ENCODE measurements at places on chromosomes 16 and 17.

GRCh38 chr17:14840616-14841231, 424.4 kb downstream of the PMP22 start:
- peak; percentile 88 for DNase-seq

- DNase-seq, result no peak
Measured at GRCh38 chr17:45308016-45308365, 8.8 kb downstream of the MAP3K14 start.

DNA sequence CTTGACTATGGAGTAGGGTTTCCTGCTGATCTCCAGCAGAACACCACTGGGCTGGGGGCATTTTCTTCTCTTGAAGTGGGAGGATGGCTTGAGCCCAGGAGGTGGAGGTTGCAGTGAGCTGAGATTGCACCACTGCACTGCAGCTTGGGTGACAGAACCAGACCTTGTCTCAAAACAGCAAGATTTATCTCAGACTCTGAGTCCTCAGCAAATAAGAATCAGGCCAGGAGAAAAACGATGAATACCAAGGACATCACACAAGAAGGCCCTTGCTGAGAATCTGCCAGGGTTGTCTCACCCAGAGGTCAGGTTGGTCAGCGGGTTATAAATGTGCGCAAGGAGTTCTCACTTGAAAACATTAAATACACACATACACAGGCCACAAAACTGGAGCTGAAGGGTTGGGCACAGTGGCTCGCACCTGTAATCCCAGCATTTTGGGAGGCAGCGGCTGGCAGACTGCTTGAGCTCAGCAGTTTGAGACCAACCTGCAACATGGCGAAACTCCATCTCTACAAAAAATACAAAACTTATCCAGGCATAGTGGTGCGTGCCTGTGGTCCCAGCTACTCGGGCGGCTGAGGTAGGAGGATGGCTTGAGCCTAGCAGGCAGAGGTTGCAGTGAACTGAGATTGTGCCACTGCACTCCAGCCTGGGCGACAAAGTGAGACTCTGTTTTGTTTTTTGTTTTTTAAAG, 7.7 kb downstream of the MXRA7 start:
- no peak for DNase-seq

DNA sequence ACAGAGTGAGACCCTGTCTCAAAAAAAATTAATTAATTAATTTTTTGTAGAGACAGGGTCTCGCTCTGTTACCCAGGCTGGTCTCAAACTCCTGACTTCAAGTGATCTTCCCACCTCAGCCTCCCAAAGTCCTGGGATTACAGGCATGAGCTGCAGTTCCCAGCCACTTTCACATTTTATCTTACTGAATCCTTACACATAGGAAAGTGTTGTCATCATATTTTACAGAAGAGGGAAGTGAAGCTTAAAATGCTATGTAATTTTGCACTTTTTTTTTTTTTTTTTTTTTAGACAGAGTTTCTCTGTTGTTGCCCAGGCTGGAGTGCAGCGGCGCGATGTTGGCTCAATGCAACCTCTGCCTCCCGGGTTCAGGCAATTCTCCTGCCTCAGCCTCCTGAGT, 21.1 kb upstream of the ZNF629 start:
- DNase-seq, result no peak

DNA sequence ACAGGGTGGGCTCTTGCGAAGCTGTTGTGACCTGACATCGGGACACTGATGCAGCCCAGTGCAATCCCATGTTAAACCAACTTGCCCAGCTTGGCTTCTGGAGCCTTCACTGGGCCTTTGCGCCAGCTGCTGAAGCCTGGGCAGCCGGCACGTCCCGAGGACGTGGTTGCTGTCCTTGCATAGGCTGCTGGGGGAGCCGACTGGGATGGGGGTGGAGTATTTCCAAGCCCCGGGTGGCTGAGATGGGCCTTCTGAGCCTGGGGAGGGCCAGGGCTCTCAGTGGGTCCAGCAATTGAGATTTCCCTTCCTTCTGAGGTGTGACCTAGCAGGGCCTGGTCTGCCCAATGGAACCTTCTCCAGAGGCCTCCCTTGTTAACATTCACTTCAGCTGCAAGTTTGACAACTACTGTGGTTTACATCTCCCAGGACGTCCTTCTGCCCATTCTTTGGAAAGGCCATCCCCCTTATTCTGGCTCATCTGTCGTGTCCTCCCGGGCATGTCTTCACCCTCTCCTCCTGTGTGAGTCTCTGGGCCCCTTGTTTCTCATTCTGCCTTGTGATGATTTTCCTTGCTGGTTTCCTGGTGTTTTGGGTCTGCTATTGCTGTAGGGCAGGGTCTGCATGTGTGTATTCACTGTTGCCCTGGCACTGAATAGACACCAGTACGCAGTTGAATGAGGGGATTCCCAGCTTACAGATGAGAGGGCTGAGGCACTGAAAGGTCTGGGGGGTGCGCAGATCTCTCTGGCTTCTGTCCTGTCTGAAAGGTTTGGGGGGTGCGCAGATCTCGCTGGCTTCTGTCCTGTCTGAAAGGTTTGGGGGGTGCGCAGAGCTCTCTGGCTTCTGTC, 34.4 kb downstream of the HAPSTR1 start:
- DNase-seq, result no peak

DNA sequence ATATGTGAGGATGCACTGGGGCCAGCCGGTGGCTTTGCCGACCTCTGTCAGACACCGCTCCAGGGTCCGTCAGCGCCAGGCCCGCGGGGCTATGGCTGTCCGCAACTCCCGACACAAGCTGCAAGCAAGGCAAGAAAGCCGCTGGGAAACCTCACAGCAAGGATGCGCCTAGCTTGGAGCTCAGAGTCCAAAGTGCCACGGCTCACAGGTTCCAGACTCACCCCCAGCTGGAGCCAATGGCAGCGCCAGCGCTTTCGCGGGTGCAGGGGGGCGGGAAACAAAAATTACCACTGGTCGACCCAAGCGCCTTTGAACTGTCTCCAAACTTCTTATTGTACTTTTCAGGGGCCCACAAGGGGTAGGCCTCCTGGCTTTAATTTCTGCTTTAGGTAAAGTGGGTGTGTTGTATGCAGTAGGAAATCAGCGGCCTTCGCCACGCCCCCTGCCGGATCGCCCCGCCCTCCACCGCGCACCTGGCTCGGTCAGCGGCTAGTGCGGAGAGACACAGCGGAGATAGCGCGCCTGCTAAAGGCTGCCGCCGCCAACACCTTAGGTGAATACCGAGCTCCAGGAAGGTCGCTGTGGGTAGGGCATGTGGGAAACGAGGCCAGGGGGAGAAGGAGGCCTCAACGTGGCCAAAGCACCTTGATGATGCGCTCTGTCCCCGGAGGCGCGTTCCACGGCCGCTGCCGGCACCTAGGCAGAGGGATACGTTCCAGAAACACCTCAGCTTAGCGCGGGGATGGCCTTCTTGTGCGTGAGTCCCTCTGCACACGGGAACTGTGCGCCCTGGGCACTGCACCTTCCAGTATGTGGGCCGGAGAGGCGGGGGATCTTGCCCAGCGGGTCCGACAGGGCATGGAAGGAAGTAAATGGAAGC, 61.0 kb upstream of the RBL2 start:
- no peak for DNase-seq

- no peak for DNase-seq
Measured at GRCh38 chr16:26665166-26665939, 401.4 kb upstream of the C16orf82 start.

- DNase-seq, result peak; percentile 4
Measured at GRCh38 chr16:75919664-75920063, 193.4 kb upstream of the CPHXL start.

GRCh38 chr17:784143-784542, 2.0 kb downstream of the MRM3 start:
- DNase-seq, result no peak

GRCh38 chr17:27776882-27777624, 23.3 kb downstream of the NOS2 start:
- DNase-seq, result no peak

- DNase-seq, result no peak
Measured at GRCh38 chr16:88309908-88310265, 72.9 kb upstream of the ZNF469 start.

DNA sequence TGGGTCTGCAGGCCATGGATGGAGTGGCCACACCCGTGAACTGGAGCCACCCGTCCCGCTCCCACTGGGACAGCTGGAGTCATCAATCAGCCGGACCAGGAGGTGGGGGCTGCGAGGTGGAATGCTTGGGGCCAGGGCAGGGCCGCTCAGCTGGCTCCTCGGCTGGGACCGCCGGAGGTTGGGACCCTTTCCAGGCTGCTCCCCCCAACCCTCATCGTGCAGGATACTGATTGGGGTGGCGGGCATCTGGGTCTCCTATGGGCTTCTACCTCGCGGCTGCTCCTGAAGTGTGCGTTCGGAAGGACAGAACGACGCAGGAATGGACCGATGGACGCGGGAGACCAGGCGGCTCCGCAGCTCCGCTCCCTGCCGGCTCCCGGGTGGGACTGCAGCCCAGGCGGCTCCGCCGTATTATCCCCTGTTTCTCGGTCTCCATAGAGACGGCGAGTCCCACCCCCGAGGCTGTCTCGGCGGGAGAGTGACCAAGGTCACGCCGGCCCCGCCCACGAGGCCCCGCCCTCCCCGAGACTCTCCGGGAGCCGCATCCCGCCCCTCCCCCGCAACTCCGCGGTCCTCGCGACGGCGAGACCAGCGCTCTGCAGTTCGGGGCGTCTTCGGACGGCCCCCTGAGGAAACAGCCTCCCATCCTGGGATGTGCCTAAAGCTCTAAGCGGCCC, at the start of gene TPPP3:
TSS of gene TPPP3 (minus strand) at position 388 of the 677 bp plus-strand sequence. CDS start 2,387 bp downstream, outside the sequence.
- peak; percentile 43 for DNase-seq

DNA sequence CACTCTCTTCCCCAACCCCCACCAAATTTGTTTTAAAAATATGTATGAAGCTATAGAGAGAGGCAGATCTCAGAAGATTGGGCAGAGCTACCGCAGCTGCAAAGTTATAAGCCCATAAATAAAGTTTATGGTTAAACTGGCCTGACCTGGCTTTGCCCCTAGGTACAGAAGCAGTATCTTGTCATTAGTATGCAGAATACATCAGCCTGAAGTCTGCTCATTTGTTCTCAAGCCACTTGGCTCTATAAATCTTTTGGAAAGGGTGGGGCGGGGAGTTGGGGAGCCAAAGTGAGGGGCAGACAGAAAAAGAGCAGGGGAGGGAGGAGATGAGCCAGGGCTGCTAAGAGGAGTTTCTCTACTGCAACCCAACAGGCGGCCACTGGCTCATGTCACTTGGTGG, 113.2 kb downstream of the SOX9 start:
- DNase-seq, result no peak

DNA sequence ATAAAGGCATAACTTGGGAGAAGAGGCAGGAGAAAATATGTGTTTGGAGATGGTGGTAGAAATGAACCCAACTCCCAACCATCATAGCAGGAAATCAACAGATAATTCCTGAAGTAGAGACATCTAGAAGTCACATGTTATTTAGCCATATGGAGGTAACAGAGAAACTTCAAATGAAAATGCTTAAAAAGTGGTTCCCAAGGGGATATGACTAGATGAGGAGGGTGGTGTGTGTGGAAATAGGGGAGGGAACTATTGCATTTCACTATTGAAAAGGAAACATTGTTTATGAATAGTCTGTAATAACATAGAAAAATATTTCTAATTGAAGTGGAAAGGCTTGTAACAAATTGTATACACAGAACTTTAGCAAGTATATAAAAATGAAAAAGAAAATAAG, 412.0 kb downstream of the SHISA9 start:
- DNase-seq, result no peak

DNA sequence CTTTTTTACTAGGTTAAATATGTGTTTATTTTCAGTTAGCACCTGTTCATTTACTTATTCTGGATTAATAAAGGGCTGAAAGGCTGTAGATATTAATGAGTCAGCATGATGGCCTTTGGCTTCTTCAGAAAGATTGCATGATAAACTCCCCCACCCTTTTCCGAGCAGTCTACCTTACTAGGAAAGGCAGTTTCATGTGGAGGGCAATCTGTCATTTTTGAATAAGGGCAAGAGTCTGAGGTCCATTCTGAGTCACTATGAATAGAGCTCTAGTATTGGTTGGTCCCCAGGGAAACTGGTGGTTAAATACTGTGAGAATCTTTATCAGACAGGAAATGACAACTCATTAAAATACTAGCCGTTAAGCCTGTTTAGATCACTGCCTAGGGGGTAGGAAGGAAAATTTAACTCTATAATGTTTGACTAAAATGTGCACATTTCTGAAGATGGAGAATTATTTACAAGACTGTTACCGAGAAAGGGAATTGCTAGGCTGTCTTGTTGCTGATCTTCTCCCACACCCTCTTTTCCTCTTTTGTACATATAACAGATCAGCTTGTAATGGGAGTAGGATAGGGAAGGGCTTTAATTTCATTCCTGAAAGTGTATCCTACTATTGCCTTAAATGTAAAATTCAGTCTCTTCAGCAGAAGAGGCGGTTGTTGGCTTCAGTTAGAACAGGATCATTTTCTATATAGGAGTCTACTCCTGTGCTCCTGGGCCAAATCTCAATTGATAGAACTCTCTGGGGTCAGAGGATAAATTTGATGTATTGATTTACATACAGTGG, 63.3 kb downstream of the TUBD1 start:
- peak; percentile 99 for DNase-seq

DNA sequence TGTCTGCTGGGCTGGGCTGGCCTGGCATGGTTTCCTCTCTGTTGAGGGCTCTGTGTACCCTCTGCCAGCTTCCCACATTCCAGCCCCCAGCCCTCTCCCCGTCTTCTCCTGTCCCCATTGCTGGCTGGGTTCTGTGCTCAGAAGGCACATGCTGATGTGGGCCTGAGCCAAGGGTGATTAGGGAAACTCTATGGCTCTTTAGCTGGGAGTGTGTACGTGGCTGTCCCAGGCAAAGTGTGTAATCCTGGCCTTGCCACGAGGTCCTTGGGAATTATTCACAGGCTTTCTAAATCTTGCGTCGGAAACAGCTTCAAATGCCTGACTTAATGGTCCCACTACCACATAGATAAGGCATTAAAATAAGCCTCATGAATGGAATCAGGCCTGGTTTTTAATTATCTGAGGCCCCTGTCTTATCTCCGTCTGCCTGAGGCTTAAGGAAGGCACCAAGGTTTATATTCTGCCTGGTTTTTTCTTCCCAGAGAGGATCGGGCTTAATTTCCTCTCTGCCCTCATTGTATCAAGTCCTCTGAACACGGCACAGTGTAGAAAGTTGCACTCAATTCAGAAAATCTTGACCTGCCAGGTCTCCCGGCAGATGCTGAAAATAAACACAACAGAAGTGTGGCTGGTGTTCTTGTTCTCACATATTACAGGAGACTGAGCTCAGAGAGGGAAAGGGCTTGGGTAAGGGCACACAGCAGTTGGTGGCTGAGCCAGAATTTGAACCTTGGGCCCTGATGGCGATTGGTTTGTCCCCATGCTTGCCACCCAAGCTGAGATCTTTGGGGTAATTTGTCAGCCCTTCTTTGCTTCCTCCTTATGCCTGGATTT, 52.9 kb upstream of the LGALS9 start:
- peak; percentile 96 for DNase-seq

- DNase-seq, result no peak
Measured at GRCh38 chr17:6456914-6457687, 12.8 kb downstream of the PIMREG start.

DNA sequence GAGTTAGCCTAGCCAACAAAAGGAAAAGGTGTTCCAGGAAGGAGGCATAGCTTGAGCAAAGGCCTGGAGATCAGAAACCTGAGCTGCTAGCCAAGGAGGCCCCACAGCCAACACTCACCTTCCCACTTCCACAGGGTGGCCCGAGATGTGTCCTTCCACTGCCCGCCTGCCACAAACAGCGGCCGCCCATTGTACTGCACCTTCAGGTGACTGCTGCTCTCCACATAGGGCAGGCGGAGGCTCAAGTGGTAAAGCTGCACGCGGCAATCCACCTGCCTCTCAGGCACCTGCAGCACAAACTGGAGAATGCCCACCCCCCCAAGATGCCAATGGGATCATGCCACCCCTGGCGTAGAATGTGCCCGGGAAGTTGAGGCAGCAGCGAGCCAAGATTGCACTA, 111.5 kb downstream of the RMI2 start:
- no peak for DNase-seq

- DNase-seq, result no peak
Measured at GRCh38 chr17:56011406-56012131, 141.7 kb upstream of the ANKFN1 start.

GRCh38 chr16:89922884-89923639, at the start of gene TUBB3:
TSS of gene TUBB3 (plus strand) at chr16:89923342. CDS start at chr16:89923402, 60 bp downstream.
- DNase-seq, result no peak
